Chondrocyte (in vitro differentiated cells): ENCODE measurements at places on chromosomes 3 and 15. TPM values are rescaled to one million over a fixed set of nuclear protein-coding genes. Genes with fewer than 3 reads are reported as not detected.

DNA sequence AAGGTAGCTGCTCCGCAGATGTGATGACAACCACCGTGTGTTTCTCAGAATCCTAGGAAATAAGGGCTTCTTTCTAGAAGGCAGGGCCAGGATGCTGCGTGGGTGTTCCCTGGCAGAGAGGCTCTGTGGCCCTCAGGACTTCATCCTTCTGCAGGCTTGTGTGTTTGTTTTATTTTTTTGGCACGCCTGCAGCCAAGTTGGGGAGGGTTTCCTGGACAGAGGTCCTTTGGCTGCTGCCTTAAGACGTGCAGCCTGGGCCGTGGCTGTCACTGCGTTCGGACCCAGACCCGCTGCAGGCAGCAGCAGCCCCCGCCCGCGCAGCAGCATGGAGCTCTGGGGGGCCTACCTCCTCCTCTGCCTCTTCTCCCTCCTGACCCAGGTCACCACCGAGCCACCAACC is at the start of gene CLEC3B:
TSS of gene CLEC3B (plus strand) at position 266 of the 400 bp plus-strand sequence. CDS start at position 326, 60 bp downstream.
- no peak for DNase-seq

DNA sequence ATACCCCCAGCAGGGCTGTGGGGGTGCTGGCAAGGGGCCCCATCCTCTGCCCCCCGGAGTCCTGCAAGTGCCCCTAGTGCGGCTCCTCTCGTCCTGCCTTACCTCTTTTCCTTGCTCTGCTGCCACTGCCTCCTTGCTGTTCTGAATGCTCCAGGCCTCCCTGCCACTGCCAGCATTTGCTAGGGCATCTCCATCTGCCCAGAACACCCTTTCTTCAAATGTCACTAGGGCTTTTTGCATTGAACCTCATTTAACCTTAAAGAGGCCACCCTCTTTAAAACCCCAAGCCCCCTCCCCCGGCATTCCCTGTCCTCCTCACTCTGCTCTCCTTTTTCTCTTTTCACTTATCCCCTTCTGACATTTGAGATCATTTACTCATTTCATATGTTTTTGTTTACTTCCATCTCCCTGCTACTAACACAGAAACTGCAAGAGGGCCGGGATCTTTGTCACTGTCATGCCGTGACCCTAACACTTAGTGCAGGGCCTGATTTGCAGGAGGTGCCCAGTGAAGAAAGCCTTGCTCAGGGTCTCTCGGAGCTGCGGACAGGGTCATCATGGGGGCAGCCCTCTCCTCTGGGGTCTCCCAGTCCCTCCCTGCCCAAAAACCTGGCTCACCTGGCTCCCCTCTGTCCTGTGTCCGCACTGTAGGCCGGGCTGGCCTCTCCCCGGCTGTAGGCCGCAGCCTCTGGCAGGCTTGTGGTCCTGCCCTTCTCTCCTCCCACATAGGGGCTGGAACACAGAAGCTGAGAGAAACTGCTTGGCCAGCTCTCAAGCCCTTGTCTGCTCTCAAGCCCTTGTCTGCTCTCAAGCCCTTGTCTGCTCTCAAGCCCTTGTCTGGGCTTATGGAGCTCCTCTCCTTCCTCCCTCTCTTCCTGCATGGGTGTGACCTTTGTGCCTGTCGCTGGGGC is at the start of gene ACOX2:
TSS of gene ACOX2 (minus strand) at position 690 of the 911 bp plus-strand sequence. CDS start 2,084 bp downstream, outside the sequence.
- no peak for DNase-seq

The ANKUB1 gene
- not detected in 3 replicates for total RNA-seq

DNA sequence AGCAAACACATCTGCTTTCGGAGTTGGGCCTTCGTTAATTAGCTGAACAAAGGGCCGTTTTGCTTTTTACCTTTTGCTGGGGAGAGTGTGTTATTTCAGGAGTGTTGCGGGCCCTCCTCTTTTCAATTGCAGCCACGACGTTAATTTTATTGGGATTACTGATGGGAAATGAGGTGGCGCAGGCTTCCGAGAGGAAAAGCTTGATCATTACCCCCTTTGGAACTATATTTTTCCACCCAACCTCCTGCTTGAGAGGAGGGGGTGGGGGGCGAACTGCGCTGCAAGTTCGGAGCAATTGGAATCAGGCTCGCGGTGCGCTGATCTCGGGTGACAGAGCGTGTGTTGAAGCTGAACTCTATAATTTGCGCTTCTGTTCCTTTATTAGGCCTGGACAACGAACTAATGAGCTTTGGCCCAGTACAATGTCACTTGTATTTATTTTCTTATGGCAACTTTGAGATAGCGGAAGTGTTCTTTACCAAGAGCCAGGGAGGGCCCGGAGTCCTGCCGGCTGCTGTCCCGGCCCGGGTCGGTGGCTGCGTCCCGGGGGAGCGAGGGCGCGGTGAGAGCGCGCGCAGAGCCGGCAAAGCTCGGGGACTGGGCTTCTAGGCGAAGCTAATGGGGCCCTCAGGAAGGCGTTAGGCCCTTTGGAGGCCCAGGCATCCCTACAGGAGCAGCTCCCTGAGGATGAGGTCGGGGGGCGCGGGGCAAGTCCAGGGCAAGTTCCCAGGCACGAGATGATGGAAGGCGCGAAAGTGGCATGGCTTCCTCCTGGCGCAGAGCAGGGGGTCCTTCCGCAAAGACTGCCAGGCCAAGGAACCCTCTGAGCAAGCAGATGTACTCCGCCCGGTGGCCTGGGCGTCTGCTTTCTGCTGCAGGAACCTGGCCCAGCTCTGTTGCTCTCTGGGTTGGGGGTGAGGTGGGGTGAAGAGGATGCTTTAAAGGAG is 12.9 kb downstream of the NR2F2 start:
- DNase-seq = no peak
